ENCODE measurements at places on chromosomes 12 and 14.

- no peak for DNase-seq
Observed at GRCh38 chr14:95380350-95381042, 60.8 kb upstream of the CLMN start.

DNA sequence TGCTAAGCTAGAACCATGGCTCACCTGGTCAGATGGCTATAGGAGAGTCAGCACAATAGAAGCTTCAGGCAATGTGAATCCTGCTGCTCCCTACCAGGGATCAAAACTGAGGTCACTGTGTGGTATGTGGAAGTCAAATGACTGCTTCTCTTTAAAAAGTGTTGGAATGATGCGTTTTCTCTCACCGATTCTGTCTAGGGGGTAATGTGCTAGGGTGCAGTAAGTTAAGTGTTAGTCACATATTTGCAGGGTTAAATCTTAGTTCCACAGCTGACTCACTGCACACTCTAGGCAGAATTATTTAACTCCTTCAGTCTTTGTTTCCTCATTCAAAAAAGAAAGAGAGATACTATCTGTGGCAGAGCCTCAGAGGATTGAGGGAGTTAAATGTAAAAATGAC is 696.6 kb downstream of the DIO2 start:
- no peak for DNase-seq

DNA sequence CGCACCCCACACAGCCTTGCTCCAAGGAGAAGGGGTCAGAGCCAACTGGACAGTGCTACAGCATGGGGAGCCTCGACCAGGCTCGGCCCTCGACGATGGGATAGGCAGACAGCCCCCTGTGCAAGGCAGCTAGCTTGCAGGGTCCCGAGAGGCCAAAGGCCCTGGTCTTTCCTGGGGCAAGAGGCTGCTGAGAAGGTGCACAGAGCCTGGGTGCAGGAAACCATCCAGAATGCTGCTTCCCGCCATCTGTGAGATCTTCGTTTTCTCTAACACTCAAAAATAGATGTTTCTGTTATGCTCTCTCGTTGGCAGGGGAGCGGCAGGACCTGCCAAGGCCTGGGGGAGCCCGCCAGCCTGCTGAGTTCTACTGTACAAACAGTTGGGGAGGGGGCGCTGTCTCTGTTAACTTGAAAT is 168.0 kb upstream of the RTL1 start:
- no peak for DNase-seq

- no peak for DNase-seq
Observed at GRCh38 chr14:61375218-61375617, 53.8 kb downstream of the PRKCH start.

DNA sequence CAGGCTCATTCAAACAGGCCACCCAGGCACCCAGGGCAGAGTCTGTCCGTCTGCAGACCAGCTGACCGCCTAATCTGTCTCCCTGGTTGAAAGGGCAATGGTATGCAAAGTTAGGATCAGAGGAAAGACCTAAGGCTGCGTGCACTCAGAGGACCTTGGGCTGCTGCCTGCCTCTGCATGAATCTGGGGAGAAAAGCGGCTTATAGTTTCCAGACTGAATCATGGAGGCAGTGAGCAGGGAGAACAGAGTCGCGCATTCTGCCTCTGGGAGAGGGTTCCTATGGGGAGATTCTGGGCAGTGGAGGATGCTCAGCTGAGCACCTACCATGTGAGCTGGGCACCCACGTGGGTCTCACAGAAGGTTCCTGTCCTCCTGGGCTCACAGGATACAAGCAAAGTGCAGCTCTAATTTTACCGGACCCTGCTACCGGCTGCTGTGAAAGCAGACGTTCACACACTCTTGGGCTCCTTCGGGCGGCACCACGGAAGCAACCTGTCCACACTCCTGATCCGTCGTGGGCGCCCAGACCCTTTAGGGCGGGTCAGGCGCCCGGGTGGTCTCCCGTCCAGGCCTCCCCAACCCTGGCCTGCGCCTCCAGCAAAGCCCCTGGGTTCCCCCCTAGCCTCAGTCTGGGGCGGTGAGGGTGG is 772 bp downstream of the SCARB1 start:
- DNase-seq, result no peak

DNA sequence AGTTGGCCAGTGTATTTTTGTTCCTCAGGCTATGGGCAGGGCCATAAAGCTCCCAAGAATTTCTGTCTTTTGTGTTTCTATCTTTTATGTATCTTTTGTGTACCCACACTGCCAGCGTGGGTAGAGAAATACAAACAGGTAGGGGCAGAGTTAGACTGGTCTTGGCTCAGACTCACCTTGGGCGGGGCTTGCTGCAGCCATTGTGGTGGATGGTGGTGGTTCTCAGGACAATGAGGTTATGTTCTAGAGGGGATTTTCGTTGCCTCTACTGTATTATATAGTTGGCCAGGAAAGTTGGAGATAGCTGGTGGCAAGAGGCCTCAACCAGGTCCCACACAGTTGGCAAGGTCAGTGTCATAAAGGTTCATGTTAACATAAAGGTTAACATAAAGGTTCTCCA is 977.5 kb upstream of the LRFN5 start:
- no peak for DNase-seq

DNA sequence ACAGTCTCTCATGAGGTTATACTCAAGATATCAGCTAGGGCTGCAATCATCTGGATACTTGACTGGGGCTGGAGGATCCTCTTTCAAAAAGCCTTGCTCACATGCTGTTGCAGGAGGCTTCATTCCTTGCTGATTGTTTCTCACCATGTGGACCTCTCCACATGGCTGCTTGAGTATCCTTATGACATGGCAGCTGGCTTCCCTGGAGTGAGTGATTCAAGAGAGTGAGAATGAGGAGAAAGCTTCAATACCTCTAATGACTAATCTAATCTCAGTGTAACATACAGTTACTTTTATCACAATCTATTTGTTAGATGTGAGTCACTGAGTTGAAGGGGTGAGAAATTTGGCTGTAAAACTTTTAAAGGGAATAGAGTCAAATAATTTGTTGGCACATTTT is 14.4 kb upstream of the SDR39U1 start:
- no peak for DNase-seq

DNA sequence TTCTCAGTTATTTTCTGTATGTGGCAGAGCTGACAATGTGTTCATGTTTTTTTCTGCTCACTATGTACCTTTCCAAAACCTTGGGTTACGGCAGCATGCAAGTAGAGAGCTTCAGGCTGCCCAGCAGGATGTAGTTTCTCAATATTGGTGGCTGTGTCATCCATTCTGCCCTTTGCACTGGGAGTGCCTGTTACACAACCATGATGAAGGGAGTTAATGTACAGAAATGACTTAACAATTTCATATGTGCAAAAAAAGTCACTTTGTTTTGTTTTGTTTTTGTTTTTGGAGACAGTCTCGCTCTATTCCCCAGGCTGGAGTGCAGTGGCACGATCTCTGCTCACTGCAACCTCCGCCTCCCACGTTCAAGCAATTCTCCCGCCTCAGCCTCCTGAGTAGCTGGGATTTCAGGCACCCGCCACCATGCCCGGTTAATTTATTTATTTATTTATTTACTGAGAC is 6.1 kb upstream of the CNIH1 start:
- DNase-seq, result no peak

DNA sequence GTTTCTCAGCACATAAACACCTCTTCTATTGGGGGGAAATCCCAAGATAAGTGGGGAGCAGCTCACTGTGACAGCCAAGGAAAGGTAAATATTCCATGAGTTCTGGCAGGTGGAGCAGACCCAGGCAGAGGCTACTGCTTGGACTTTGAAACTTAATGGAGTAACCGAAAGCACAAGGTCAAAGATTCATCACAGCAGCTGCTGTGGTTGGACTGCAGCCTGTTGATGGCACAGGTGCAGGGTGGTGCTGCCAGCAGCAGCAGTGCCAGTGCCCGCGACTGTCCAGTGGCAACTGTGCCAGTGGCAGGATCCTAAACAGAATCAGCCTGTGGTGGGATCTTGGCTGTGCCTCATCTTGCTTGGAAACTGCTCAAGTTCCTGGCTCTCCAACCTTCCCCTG is 81.4 kb upstream of the ARID2 start:
- no peak for DNase-seq

- no peak for DNase-seq
Observed at GRCh38 chr12:46509135-46509534, 136.6 kb upstream of the SLC38A2 start.

DNA sequence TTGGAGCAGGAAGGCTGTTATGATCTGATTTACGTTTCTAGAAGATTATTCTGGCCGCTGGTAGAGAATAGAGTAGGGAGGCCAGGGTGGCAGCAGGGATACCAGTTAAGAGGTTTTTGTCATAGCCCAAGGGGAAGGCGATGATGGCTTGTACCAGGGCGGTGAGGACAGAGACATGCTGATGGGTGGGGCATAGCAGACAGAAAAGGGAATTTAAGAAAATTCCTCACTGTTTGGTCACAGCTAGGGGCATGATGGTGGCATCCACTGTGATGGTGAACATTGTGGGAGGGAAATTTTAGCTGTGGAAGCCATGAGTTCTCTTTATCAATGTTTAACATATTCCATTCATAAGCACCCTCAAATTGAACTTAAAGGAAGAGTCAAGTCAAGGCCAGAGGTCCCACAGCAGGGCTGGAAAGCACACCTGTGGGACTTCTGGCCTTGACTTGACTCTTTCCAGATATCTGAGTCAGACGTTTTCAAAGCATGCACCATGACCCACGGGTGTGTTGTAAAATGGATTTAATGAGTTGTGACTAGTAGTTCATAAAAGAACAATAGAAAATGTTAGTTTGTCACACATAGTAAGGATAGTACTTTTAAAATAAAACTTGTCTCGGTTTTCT is 134.6 kb downstream of the CHST11 start:
- DNase-seq, result no peak

- no peak for DNase-seq
Observed at GRCh38 chr12:68285541-68285940, 32.1 kb upstream of the IL22 start.

- no peak for DNase-seq
Observed at GRCh38 chr14:44940211-44940610, 21.5 kb downstream of the KLHL28 start.

- no peak for DNase-seq
Observed at GRCh38 chr12:110965574-110965973, 45.2 kb upstream of the MYL2 start.

GRCh38 chr14:67313153-67313552 is 46.5 kb downstream of the ATP6V1D start:
- DNase-seq, result no peak

DNA sequence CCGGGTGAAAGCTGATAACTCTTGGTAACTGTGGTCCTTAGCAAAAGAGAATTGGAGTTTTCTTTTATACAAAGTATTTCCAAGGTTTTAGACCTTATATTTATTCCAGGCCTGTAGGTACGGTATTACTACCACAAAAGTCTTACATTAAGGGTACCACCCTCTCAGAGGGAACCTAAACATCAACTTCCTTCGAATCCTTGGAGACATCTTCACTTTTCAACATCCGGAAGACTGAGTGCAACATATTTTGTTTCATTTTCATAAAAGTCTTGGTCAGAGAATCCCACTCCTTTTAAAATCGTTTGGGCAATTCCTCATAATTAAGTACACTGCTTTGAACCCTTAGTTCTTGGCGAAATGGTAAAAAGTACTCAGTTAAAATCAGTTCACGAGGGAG is 1.2 kb downstream of the CNOT2 start:
- DNase-seq, result no peak

GRCh38 chr14:93855737-93856136 is 67.5 kb upstream of the PRIMA1 start:
- no peak for DNase-seq

DNA sequence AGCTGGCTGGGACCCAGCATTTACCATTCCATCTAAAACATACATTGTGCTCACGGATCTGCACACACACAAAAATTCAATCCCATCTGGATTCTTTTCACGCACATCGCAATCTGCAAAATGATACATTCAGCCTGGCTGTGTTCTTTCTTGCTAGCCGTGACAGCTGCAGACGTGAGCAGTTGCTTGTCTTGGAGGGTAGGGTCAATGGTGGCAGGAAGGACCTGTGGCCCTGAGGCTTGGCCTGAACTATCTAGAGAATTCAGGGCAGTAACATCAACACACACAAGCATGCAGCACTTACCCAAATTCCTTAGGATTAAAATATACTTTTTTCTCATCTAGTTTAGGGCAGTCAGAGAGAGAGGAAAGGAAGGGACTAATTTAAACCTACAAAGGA is 72.0 kb downstream of the DICER1 start:
- DNase-seq, result no peak

GRCh38 chr12:105288311-105288996 is 42.0 kb upstream of the C12orf75 start:
- no peak for DNase-seq

DNA sequence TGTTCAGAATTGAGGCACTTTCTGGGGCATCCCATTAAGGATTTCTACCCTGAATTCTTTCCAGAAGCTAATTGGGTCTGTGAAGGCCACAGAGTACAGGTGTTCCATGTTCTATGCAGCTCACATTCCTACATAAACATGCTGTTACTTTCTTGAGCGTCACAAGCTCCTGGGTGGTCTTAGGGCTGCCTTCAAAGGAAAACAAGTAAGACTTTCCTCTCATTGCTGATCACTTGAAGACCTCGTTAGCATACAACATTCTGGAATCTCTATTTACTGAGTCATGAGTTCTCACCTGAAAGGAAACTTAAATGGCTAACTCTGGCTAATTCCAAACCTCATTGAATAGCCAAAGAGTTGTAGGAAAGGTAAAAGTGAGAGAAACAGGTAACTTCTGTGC is 63.0 kb upstream of the HMGA2 start:
- DNase-seq, result no peak

DNA sequence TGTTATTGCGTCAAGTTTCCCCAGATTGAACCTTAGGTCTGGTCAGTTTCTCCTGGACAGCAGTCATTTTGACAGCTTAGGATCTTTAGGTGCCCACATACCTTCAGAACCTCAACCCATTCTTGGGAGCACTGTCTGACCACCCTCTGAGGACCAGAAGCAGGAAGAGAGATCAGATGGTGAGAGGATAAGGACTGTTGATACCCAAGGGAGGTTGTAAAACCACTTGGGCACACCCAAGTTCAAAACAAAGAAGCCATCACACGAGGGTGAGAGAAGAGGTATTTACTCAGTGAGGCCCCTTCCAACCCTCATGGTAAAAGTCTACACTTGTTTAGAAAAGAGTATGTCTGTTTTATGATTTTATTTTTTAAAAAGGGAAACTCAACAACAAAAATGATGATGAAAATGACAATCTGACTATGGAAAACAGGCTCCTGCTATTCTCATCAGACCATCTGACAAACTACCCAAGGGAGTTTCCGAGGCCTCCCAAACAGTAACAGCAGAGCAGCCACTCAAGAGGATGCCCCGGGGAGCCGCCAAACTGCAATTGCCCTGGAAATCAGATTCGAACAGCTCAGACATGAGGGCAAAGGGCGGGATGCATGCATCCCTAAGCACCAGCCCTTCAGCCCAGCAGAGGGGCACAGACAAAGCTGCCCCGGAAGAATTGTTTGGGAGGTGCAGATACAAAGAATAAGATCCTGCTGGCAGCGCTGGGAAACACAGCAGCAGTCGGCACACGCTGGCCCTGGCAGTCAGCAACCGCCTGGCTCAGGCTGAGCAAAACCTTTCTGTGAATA is 162.6 kb upstream of the PLEKHG7 start:
- no peak for DNase-seq

- DNase-seq, result no peak
Observed at GRCh38 chr14:48325486-48325885, 650.1 kb upstream of the MDGA2 start.

GRCh38 chr12:21539797-21540196 is 13.7 kb downstream of the SPX start:
- no peak for DNase-seq

GRCh38 chr12:54378796-54379397 is 5.6 kb downstream of the ZNF385A start:
- no peak for DNase-seq

- no peak for DNase-seq
Observed at GRCh38 chr14:104693482-104694431, 4.3 kb downstream of the INF2 start.

GRCh38 chr14:37131205-37131604 is 41.2 kb downstream of the SLC25A21 start:
- DNase-seq, result no peak

GRCh38 chr14:91187271-91187670 is 57.2 kb downstream of the GPR68 start:
- no peak for DNase-seq
